Motor neuron (in vitro differentiated cells): ENCODE measurements at places on chromosomes 4 and X. TPM values are rescaled to one million over a fixed set of nuclear protein-coding genes. Genes with fewer than 3 reads are reported as not detected.
A peak's percentile ranks its signal among the peaks of the same experiment; 100 is the strongest.

Gene DCHS2
- total RNA-seq, result 0.38 and 0.51 TPM in 2 replicates

Gene CCKAR
- total RNA-seq, result 0.05 TPM in 1 of 2 replicates, not detected in the other

- ATAC-seq, result peak; percentile 12
Measured at GRCh38 chrX:132948648-132949260, 9.7 kb downstream of the HS6ST2 start.

DNA sequence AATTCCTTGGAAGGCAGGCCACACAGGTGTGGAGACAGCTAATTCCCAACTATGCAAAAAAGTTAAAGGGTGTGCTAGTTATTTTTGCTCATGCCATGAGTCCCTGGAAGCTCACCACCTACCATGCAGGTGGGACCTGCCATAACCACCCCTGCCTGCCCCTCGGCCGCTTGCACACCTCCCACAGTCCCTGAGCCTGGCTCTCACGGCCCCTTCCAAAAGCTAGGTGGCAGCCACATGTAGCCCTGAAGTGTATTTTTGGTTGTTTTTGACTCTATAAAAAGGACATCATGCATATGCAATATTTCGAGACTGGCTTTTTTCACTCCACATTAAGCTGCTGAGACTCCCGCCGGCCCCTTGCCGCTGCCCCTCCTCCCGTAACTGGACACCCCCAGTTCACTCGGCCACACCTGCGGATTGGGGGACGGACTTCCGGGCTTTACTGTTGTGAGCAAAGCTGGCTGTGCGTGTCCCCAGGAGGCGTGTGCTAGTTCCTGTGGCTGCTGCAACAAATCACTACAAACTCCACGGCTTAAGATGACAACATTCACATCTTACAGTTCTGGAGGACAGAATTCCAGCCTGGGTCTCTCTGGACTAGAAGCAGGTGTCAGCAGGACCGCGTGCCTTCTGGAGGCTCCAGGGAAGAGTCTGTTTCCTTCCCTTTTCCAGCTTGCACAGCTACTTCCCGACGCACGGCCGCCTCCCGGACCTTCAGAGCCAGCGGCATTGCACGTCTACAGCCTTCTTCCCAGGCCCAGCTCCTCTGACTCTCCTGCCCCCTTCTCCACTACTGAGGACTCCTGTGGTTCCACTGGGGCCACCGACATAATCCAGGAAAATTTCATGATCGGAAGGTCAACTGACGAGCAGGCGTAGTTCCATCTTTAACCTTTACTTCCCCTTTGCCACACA lies 24.8 kb downstream of the ZFYVE28 start:
- ATAC-seq, result peak; percentile 95

DNA sequence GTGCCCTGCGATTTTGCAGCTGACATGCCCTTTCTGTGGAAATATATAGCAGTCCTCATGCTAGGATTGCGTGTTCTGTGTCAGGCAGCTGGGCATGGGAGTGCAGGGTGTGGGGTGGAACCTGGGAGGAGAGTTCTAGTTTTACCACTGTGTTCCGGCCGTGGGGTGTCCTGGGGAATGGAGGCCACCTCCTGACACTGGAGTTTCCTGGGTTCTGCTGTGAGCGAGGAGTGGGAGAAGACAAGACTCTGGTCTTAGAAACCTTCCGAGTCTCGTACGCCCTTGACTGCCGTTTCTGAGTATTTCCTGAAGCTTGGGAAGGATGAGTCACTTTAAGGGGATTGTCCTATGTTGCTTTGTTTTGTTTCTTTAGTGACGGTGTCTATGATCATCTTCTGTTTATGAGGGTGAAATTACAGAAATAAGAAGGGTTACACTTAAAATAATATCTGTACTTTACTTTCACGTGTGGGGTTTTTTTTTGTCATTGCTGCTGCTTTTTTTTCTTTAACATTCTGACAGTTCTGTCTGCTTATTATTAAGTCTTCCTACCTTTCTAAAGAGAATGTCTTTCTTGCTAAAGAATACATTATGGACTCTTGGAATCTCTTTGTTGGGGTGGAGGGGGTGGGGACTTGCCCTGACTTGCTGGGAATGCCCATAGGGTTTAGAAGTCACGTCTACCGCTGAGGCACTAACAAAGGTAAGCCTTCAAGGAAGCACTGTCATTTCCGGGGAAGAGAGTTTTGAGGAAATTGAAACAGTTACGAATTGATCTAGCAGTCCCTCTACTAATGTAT lies 19.1 kb downstream of the CD99 start:
- peak; percentile 42 for ATAC-seq

DNA sequence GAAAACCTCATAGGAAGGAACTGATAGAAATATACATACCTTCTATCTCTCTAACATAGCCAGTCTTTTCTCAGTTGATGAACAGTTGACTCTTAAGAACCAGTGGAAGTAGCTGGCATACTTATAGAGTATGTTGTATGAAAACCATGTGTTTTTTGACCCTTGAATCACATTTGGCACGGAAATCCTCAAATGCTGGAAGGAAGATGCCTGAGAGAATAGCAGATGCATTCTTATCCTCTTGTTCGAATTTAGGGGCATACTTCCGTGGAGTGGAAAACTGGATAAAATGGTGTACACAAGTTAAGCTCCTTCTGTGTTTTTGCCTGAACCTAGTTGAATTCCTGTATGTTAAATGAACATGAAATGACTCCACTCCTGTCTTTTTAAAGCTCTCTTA lies 145.5 kb downstream of the PCDH7 start:
- ATAC-seq, result no peak
